Esophagus mucosa (tissue), 1 donor: ENCODE measurements at places on chromosomes 11 and 22.
A peak's percentile ranks its signal among the peaks of the same experiment; 100 is the strongest.

- no peak for ATAC-seq
These were observed at the start of gene CCDC81 for GRCh38 chr11:86374586-86374985. Gene CCDC81 (plus strand): TSS chr11:86374887. CDS start chr11:86375164, 277 bp downstream.

DNA sequence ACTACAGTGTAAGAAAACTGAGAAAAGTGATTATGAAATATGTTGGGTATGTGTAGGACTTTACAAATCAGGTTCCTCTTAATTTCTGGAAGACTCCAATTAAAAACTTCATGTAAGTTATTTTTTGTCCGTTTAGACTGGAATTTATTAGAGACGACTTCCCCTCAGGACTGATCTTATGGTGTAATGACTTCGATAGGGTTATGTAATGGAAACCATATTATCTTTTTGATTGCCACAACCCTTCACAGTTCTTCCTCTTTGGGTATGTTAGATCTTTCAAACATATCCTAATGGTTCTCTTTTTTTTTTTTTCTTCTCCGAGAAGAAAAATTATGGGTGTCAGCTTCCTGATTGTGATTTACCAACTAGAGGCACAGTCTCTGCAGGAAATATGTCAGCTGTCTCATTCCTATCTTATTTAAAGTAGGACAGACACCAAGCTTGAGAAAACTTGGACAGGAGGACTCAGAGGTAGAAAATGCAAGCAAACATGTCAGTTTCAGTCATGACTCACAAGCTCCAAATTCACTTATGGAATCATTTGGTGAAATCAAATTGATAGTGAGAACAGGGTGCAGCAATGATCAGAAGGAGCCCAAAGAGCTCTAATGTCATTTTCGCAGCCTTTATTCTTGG is 11.1 kb upstream of the LDLRAD3 start:
- ATAC-seq, result no peak

DNA sequence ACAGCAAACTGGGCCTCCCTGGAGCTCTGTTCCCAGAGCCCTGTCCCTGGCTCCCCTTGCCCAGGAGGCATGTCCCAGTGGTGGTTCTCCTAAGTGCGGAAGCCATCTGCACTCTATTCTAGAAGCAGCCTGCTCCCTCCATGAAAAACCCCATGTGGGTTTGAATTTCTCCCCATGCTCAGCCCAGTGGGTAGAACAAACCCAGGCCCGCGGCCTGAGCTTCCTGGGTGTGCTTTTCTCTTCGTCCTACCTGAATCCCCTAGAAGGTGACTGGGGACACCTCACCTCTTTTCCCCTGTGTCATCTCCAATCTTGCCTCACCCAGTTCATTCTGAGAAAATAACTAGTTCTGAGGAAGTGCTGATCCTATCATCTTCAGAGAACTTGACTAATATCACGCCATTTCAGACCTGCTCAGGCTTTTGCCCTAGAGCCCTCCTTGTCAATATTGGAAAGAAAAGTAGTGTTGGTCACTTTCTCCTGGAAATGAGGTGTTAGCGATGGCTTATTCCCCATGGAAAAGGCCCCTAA is 15.9 kb downstream of the IL10RA start:
- ATAC-seq, result no peak

- no peak for ATAC-seq
These were observed 9.2 kb upstream of the GAS2 start for GRCh38 chr11:22657101-22657694.

DNA sequence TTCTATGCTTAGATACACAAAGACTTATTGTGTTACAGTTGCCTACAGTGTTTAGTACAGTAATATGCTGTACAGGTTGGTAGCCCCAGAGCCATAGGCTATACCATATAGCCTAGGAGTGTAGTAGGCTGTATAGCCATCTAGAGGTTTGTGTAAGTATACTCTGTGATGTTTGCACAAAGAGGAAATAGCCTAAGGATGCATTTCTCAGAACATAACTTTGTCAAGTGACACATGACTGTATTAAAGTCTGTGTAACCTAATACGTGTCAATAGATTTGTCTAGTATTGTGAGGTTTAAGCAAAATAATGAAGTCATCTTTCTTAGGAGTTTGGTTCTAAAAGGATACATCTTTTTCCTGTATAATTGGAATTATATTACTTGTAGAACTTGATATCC is 5.5 kb downstream of the ZC3H12C start:
- peak; percentile 42 for ATAC-seq

- no peak for ATAC-seq
These were observed 4.0 kb downstream of the TCP11L1 start for GRCh38 chr11:33043221-33043830.

DNA sequence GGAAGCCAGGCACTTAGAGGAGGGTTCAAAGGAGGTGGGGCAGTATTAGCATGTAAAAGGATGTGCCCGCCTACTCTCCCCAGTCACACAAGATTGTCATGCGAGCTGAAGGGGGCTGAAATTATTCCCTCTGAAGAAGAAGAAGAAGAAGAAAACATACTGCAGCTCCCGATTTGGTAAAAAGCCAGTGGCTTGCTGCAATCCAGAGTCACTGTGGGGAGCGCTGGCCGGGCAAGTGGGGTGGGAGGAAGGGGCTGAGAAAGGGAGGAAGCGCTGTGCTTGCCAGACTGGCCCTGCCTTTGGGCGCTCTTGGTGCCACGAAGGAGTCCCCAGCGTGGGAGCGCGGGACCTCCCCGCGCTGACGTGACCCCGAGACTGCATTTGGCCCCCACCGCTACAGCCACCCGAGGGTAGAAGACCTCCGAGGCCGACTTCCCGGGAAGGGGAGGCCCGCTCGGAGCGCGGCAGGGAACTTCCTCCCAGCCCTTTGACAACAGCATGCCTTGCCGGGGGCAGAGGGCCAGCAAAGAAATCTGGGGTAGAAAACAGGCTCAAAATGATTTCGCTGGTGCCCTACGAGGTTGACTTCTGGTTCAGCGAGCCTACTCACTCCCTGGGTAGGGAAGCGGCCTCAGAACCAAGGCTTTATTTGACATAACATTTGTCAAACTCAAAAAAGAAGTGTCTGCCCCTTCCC is 906.3 kb downstream of the DLG2 start:
- ATAC-seq, result no peak

DNA sequence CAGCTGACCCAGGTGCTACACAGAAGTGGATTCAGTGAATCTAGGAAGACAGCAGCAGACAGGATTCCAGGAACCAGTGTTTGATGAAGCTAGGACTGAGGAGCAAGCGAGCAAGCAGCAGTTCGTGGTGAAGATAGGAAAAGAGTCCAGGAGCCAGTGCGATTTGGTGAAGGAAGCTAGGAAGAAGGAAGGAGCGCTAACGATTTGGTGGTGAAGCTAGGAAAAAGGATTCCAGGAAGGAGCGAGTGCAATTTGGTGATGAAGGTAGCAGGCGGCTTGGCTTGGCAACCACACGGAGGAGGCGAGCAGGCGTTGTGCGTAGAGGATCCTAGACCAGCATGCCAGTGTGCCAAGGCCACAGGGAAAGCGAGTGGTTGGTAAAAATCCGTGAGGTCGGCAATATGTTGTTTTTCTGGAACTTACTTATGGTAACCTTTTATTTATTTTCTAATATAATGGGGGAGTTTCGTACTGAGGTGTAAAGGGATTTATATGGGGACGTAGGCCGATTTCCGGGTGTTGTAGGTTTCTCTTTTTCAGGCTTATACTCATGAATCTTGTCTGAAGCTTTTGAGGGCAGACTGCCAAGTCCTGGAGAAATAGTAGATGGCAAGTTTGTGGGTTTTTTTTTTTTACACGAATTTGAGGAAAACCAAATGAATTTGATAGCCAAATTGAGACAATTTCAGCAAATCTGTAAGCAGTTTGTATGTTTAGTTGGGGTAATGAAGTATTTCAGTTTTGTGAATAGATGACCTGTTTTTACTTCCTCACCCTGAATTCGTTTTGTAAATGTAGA is 1.7 kb downstream of the MALAT1 start:
- ATAC-seq, result no peak

- ATAC-seq, result no peak
These were observed 36.0 kb downstream of the BUD13 start for GRCh38 chr11:116736763-116737162.

- ATAC-seq, result no peak
These were observed 214.6 kb downstream of the NTM start for GRCh38 chr11:131584785-131585592.

DNA sequence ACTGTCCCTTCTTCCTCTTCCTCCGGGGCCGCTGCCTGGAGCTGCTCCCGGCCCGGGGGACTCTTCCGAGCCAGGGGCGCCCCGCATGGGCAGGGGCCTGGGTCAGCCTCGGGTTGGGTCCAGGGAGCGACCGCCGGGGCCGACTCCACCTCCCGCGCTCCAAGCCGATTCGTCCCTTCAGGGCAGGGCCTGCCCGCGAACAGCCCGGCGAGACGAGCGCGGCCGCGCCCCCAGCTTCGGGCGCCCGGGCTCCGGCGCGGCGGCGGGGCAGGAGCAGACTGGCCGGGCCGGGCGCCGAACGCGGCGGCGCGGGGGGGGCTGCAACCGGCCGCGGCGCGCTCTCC is at the start of gene LARGE1:
Gene LARGE1, minus strand, starts transcription at position 280 of the 344 bp plus-strand sequence.
- no peak for ATAC-seq

DNA sequence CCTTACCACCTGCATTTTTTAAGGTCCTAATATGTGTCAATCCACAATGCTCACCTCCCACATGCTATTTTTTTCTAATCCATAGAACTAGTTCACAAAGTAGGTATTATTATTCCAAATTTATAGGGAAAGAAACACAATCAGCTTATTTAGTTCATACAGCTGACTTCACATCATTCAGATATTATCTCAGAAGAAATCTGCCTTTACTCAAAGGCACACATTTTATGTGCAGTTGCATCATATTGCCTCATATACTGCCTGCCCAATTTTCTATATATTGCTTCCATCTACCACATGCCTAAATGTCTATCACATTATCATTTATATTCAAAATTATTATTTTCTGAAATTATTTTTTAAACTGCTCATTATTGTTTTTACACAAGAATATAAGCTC is 88.7 kb upstream of the LUZP2 start:
- ATAC-seq, result no peak
